Nephron progenitor cell (in vitro differentiated cells): ENCODE measurements at places on chromosomes 4 and X.

DNA sequence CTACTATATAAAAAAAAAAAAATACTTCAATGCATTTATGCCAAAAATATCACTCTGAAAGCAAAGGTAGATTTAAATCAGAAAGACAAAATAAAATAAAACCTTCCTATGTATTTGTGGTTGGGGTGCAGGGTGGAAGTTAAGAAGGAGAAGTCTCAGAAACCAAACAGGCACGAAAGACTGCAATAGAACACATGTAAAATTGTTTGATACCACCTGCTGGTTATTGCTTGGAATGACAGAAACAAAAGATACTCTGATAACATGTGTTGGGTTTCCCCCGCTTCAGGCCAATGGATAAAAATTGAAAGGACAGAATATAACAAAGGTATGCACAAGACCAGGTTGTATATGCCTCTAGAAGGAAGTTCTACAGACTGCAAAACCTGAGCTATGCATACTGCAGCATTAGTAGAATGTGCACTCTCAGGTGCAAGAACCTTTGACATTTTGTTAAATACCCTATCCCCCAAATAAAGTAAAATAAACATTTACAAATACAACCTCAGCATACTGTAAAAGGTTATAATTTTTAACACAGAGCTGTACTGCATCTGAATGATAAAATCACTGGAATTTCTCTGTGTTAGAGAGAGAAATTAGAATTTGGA lies 118.8 kb downstream of the GABRA2 start:
- DNase-seq, result no peak
- H3K27me3 ChIP-seq, result peaks cover 4% of the 10 kb centered on the region
- H3K4me3 ChIP-seq, result no peak overlapping the region

DNA sequence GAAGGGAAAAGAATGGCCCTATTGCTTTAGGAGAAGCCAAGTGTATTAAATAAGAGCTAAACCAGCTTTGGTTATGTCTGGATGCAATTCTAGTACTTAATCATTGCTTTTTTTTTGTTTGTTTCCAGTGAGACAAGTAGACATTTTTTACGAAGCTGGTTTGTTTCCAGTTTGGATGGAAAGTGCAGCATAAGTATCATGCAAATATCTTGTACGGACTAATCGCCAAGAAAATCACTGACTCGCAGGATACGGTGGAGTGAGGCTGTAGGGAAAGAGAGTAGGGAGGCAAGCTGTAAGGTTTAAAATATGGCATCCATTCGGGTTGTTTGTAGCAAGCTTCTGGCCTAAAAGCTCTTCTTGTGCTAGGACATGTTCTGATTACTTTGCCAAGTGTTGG lies 64.8 kb downstream of the HPGD start:
- H3K27me3 ChIP-seq, result peaks cover 3% of the 10 kb centered on the region
- H3K36me3 ChIP-seq, result no peaks in the 10 kb centered on the region
- no peak for DNase-seq
- no peak overlapping the region for H3K27ac ChIP-seq

DNA sequence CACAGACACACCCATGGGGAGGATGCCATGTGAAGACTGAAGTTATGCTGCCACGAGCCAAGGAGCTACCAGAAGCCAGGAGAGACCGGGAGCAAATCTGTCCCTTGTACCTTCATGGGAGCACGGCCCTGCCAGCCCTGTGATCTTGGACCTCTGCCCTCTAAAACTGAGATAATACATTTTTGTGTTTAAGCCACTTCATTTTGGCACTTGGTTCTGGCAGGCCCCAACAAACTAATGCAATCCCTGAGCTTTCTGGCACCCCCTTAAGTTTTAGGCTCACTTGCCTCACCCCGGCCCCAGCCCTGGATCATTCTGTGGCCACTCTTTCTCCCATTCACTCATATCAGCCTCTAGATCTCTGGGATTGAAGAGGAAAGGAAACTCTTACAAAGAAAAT lies 35.4 kb downstream of the SEL1L3 start:
- H3K4me3 ChIP-seq, result no peak overlapping the region
- DNase-seq, result no peak
- H3K27ac ChIP-seq, result no peak overlapping the region
- H3K27me3 ChIP-seq, result peaks cover 10% of the 10 kb centered on the region
- no peaks in the 10 kb centered on the region for H3K36me3 ChIP-seq
- H3K4me1 ChIP-seq, result no peaks in the 10 kb centered on the region

- peak overlapping the region; percentile 94 for H3K4me3 ChIP-seq
- H3K27me3 ChIP-seq, result peaks cover 67% of the 10 kb centered on the region
- DNase-seq, result peak; percentile 75
- H3K4me1 ChIP-seq, result peaks cover 24% of the 10 kb centered on the region
- peak overlapping the region; percentile 77 for H3K27ac ChIP-seq
- peaks cover 29% of the 10 kb centered on the region for H3K36me3 ChIP-seq
Measured at GRCh38 chrX:3345281-3346191, 916 bp downstream of the MXRA5 start.

DNA sequence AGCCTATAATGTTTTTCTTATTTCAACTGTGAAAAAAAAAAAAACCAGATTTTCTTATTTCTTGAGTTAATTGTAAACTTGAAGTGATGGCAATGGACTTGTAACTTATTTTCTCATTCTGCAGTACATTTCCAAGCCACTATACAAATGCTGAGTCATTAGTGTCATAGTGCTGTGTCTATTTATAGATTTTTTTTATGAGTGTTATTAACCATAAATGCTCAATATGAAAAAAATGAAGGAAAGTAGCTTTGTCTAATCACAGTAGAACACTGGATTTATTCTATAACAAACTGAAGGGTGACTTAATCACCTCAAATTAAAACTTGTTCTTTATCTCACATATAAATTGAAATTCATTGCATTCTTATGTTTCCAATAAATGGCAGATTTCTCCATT lies 718.6 kb downstream of the CCSER1 start:
- H3K4me3 ChIP-seq, result no peak overlapping the region
- DNase-seq, result no peak
- no peaks in the 10 kb centered on the region for H3K27me3 ChIP-seq
- no peaks in the 10 kb centered on the region for H3K4me1 ChIP-seq
- no peak overlapping the region for H3K27ac ChIP-seq
- H3K36me3 ChIP-seq, result no peaks in the 10 kb centered on the region

GRCh38 chr4:24764345-24764744 lies 31.0 kb upstream of the SOD3 start:
- H3K27me3 ChIP-seq, result peaks cover 4% of the 10 kb centered on the region
- peaks cover 18% of the 10 kb centered on the region for H3K4me1 ChIP-seq
- DNase-seq, result no peak
- no peak overlapping the region for H3K27ac ChIP-seq

- H3K4me1 ChIP-seq, result peaks cover 28% of the 10 kb centered on the region
- DNase-seq, result no peak
- H3K36me3 ChIP-seq, result peaks cover 43% of the 10 kb centered on the region
- H3K4me3 ChIP-seq, result no peak overlapping the region
- no peaks in the 10 kb centered on the region for H3K27me3 ChIP-seq
- H3K27ac ChIP-seq, result peak overlapping the region; percentile 90
Measured at GRCh38 chr4:139950568-139950967, 203.4 kb downstream of the MAML3 start.

DNA sequence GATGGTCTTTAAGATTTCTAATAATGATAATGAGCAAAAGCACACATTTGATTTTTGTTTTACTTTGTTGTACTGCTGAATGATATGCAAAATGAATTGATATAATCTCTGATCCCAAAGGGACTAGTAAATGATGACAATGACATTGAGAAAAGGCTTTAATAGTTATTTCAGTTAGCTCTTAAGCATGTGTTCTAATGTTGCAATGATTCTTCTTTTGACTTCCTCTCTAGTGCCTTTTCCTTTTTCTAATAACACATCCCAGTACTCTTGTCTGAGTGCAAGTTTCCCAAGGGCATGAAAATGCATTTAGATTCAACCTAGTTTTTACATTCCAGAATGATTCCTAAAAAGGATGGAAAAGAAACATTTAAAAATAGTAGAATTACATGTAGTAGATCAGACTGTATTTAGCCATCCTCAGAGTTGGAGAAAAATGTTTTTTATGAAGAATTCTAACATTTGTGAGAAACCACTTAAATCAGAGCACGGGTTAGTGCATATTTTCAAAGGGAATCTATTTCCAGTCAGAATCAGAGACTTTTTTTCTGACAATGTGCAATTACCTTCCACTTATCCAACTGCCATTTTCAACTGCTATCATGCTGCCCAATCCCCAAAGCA lies 508.8 kb downstream of the C4orf33 start:
- no peaks in the 10 kb centered on the region for H3K27me3 ChIP-seq
- H3K4me3 ChIP-seq, result no peak overlapping the region
- no peak overlapping the region for H3K27ac ChIP-seq
- no peaks in the 10 kb centered on the region for H3K4me1 ChIP-seq
- no peaks in the 10 kb centered on the region for H3K36me3 ChIP-seq

- H3K36me3 ChIP-seq, result peaks cover 50% of the 10 kb centered on the region
- no peaks in the 10 kb centered on the region for H3K27me3 ChIP-seq
- H3K27ac ChIP-seq, result no peak overlapping the region
- H3K4me1 ChIP-seq, result peaks cover 6% of the 10 kb centered on the region
- H3K4me3 ChIP-seq, result no peak overlapping the region
- DNase-seq, result no peak
Measured at GRCh38 chr4:10078481-10079233, 37.9 kb downstream of the WDR1 start.

DNA sequence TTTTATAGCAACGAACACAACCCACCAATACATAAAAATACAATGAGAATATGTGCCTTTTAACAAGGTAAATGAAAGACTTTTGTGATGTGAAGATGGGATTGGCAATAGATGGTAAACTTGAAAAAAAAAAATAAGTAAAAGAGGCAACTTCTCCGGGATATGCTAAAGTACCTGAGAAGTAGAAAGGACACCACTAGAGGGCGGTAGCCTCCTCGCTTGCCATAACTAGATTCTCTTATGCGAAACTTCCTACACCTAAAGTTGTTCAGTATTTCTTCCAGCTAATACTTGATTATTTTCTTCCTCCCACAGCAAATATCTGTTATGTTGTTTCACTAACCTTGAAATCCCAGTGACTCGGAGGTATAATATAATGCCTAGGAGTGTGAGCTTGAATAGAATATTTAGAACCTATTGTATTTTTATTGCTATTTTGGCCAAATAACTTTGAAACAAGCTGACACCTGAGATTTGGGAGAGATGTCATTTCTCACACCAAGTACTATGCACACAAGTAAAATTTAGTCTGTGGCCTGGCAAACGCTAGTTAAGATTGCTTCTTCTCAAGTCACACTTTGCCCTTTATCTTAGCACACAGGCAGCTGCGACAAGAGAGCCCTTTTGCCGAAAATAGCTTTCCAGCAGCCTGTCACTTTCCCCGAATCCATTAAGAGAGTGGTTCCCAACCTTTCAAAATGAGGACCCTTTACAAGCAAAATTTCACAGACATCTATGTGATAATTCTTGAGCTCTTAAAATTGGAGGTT lies 44.9 kb upstream of the PDLIM5 start:
- no peak overlapping the region for H3K27ac ChIP-seq
- H3K4me3 ChIP-seq, result no peak overlapping the region
- H3K36me3 ChIP-seq, result no peaks in the 10 kb centered on the region
- H3K27me3 ChIP-seq, result no peaks in the 10 kb centered on the region

DNA sequence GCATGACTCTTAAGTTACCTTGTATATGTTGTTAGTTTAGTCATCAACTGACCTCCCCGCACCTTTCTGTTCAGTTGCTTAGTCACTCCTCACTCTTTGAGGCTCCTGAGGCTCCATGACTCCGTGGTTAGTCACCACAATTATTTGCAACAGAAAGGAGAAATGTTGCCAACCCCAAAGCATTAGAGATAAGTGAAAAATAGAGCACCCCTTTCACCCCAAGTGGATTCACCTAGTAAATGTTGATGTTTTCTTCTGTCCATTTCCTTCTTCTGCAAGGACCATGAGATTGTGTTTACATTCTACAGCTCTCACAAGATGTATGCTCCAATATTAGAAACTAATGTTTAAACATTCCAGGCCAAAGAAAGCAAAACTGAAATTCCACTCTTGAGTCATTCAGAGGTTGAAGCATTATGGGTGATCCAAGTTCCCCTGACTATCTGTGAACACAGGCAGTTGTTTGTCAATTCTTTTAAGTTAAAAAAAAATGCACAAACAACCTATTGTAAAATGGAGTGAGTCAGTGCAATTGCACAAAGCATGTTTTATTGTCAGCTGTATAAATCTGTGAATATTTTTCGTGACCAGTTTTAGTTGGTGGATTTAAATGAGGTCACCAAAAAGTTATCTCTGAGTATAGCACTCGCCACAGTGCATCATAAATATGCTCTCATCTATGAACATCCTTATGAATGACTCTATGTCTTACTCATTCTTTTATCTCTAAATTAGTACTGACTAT lies 552.4 kb upstream of the MAGEB2 start:
- H3K4me3 ChIP-seq, result no peak overlapping the region
- H3K27ac ChIP-seq, result no peak overlapping the region
- no peak for DNase-seq
- no peaks in the 10 kb centered on the region for H3K36me3 ChIP-seq
- H3K27me3 ChIP-seq, result no peaks in the 10 kb centered on the region

- H3K4me3 ChIP-seq, result no peak overlapping the region
- H3K27ac ChIP-seq, result no peak overlapping the region
- peaks cover 7% of the 10 kb centered on the region for H3K27me3 ChIP-seq
- H3K36me3 ChIP-seq, result no peaks in the 10 kb centered on the region
Measured at GRCh38 chr4:21276046-21276445, 575.8 kb downstream of the PACRGL start.

DNA sequence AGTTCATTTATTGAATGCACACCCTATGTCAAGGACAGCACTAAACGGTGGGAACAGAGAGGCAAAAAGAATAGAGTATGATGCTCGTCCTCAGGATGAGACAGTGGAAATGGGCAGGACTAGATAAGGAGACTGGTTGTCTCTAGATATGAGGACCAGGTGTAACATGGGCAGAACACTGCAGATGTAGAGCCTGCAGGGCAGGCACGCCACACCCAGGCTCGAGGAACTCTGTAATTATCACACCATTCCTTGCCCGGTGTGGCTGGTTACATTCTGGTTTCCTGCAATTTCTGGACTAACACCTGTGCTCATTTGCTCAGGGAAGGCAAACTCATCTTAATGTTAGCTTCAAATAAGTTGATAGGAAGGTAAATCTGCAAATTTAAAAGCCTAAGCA lies 334.4 kb downstream of the DHX15 start:
- no peak overlapping the region for H3K27ac ChIP-seq
- H3K27me3 ChIP-seq, result peaks cover 6% of the 10 kb centered on the region
- no peak overlapping the region for H3K4me3 ChIP-seq
- H3K4me1 ChIP-seq, result peaks cover 34% of the 10 kb centered on the region
- DNase-seq, result no peak
- no peaks in the 10 kb centered on the region for H3K36me3 ChIP-seq
